ENCODE measurements at places on chromosomes 16 and 17. TPM values are rescaled to one million over a fixed set of nuclear protein-coding genes. Genes with fewer than 3 reads are reported as not detected.

RNF157 gene
- 1.7 TPM for total RNA-seq

NOD2 gene
- under 0.01 TPM for total RNA-seq

WNT9B gene
- not detected for total RNA-seq

TMEM220 gene
- 1.2 TPM for total RNA-seq

MYH10 gene
- total RNA-seq: 110 TPM

TLCD2 gene
- total RNA-seq: 4.9 TPM

TPSD1 gene
- total RNA-seq: not detected

SPATA32 gene
- not detected for total RNA-seq

WSCD1 gene
- total RNA-seq: 0.15 TPM

CA5A gene
- not detected for total RNA-seq

VWA3A gene
- total RNA-seq: not detected

MRM1 gene
- 9.4 TPM for total RNA-seq

STX1B gene
- 2.6 TPM for total RNA-seq

SLC5A2 gene
- total RNA-seq: 0.15 TPM

USP32 gene
- total RNA-seq: 84.1 TPM

CX3CL1 gene
- 0.33 TPM for total RNA-seq

PRSS33 gene
- total RNA-seq: not detected

PRAC2 gene
- not detected for total RNA-seq

PRSS53 gene
- 2.5 TPM for total RNA-seq

DPEP2 gene
- total RNA-seq: not detected

VASN gene
- total RNA-seq: 273 TPM

CCL16 gene
- not detected for total RNA-seq

SSTR5 gene
- total RNA-seq: not detected

EPN2 gene
- 35.6 TPM for total RNA-seq

PPP1R1B gene
- 0.66 TPM for total RNA-seq

C16orf89 gene
- under 0.01 TPM for total RNA-seq

COASY gene
- total RNA-seq: 25.1 TPM

NTHL1 gene
- 26.6 TPM for total RNA-seq

DCXR gene
- total RNA-seq: 70.0 TPM

MAPT gene
- 0.44 TPM for total RNA-seq

TP53TG3 gene
- not detected for total RNA-seq

AOC3 gene
- total RNA-seq: 1.5 TPM

CA7 gene
- total RNA-seq: not detected

PRCD gene
- 10.2 TPM for total RNA-seq

EVI2A gene
- total RNA-seq: 15.3 TPM

MMP28 gene
- total RNA-seq: not detected

HAS3 gene
- 0.66 TPM for total RNA-seq

SGCA gene
- total RNA-seq: 0.73 TPM

TLK2 gene
- total RNA-seq: 56.9 TPM

KRT15 gene
- total RNA-seq: 2.9 TPM

SLC12A3 gene
- not detected for total RNA-seq

SPATA2L gene
- 14.2 TPM for total RNA-seq

IRX5 gene
- total RNA-seq: not detected

KCNH4 gene
- under 0.01 TPM for total RNA-seq

ADAM11 gene
- total RNA-seq: 0.99 TPM

IRX3 gene
- under 0.01 TPM for total RNA-seq

BEAN1 gene
- not detected for total RNA-seq

IQCK gene
- total RNA-seq: 7.8 TPM

RHBDF2 gene
- 0.58 TPM for total RNA-seq

TBC1D3I gene
- not detected for total RNA-seq

PRDM7 gene
- total RNA-seq: not detected

DNAAF8 gene
- total RNA-seq: 0.29 TPM

STAC2 gene
- not detected for total RNA-seq

CCL14 gene
- total RNA-seq: not detected

FAM117A gene
- 3.5 TPM for total RNA-seq

TAC4 gene
- total RNA-seq: not detected

ST3GAL2 gene
- total RNA-seq: 17.7 TPM

CD300LG gene
- total RNA-seq: not detected

MT1H gene
- total RNA-seq: not detected

KRTAP2-3 gene
- total RNA-seq: not detected
